PC-3 (cell line): ENCODE measurements at places on chromosomes 13 and 19.

GRCh38 chr19:48716562-48717291 lies 2.8 kb downstream of the MAMSTR start:
- DNase-seq, result no peak

DNA sequence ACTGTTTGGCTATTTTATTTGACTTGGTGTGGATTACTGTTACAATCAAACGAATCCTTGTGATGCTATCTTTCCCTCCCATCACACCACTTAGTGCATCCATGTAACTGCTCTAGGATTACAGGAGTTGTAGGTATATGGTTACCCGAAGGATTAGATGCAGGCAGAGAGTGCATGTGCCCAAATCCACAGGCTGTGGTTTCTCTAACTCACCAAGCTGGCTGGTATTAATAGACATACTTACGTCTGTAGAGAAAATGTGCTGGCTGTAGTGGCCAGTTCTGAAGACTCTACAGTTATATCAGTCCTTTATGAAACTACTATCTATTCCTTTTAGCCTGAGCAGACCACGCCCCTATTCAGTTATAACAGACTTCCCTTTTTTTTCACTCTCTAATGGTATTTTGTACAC lies 1.1 kb upstream of the HMGB1 start:
- peak; percentile 5 for DNase-seq

DNA sequence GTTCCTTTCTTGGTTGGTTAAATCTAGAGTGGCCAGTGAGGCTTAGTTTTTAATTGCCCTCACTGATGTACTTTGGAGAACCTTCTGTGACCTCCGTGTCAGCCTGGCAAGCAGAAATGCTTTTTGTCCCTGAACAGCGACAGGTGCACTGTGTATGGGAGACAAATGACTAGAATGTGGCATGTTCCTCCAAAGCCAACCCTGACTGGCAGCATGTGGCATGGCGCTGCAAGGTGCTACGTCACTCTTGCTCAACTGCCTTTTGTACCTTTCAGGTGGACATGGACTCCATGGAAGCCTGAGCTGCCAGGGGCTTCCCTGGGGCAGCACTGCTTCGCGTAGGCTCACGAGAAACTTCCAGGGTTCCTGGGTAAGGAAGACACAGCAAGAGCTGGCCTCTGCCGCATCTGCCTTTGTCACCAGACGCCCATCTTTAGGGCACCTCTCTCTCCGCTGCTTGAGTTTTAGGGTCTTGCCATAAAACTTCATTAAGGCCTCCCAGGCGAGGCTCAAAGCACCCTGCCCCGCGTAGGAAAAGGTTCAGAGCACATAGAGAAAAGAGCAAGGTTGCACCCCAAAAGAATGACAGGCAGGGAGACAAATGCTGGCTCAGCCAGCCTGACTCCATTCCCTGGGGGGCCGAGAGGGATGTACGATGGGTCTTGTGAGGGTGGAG lies 167.1 kb upstream of the SOX1 start:
- no peak for DNase-seq

DNA sequence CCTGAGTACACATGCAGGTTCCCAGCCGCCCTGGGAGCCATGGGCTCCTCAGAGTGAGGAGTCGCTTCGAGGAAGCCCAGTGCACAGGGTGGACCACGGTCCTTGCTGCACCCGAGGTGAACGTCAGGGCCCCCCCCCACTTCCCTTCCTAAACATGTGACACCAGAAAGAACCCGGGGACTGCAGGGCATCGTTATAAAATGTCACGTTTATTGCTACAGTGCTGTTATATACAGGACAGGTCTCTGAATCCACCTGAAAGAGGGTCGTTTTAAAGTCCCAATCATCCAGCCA lies 3.8 kb upstream of the UQCR11 start:
- DNase-seq, result no peak

DNA sequence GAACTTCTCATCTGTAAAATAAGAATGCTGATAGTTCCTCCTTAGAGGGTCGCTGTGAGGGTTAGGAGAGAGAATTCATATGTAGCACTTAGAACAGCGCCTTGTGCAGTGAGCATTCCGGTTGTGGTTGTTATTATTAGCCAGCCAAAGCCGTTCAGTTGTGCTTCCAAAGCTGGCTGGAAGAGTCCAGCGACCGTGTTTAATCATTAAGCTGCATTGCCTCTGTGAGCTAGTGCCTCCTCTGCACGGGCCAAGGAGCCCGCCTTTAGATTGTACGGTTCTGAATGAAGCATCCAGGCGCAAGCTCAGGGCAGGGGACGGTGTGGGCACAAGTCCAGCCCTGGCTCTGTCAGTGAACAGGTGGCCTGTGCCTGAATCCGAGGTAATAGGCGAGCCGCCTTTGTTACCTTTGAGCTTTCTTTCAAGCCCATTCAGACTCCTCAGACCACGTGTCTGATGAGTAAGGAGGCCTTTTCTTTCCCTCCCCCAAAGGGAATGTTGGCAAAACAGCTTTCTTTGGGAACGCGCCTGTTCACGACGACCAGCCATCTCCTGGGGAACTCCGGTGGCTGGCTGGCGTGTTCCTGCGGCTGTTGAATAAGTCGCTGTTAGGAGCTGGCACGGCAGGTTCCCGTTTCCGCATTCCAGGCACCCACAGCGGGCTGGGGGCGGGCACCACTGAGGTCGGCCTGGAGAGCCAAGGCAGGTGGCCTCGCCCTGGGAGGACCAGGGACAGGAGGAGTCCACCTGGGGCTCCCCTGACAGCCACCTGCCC lies 25.1 kb downstream of the SIPA1L3 start:
- peak; percentile 92 for DNase-seq

DNA sequence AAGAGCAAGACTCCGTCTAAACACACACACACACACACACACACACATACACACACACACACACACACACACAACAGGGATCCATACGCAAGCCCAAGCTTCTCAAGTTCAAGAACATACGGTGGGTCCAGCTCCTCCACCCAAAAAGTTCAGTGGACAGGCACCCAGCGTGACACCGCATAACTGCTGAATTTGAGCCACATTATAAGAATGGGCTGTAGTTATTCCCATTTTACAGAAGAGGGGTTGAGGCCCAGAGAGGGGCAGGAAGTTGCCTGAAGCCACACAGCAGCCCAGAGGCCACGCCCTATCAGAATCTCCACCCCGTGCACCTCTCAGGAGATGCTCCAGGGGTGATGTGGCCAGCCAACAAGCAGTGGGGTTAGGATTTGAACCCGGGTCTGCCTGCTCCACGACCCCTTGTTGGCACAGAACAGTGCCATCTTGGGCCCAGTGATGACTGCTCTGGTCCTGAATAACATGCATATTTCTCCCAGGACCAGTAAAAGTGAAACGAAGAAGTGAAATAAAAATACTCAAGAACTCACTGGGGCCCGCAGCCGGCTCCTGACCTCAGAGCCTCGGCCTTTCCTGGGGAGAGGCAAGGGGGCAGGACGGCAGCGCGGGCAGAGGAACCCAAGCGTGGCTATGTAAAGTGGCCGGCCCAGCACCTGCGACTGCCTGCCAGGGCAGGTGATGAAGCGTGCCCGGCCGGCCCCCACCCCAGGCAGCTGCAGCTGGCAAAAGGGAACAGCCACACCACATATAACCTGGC lies 61.9 kb downstream of the AP1M1 start:
- no peak for DNase-seq

DNA sequence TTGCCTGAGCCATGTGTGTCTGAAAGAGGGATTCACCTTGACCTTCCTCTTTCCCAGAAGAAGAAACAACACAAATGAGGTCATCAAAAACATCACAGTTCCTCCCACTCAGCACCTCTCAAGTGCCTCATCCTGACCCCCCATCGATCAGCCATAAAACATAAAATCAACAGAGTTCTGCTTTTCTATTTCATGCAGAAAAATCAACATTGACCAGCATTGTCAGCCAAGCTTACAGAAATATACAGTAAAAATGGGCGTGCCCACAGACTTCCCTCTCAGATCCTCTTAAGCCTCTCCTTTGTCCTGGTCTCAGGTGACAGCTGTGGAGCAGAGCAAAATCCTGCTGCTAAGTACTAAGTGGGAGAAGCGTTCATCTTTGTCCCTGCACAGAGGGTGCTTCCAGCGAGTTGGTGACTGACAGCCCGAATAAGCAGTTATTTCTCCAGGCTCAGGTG lies 213.3 kb downstream of the OLFM4 start:
- DNase-seq, result no peak
